ENCODE measurements at places on chromosomes 7 and 10. TPM values are rescaled to one million over a fixed set of nuclear protein-coding genes. Genes with fewer than 3 reads are reported as not detected.

The CNPY1 gene
- not detected for total RNA-seq

The VGF gene
- total RNA-seq: 0.90 TPM

The C10orf62 gene
- not detected for total RNA-seq

The H2BK1 gene
- total RNA-seq: not detected

The TUBAL3 gene
- total RNA-seq: 12.8 TPM

The MMD2 gene
- not detected for total RNA-seq

The GPR26 gene
- not detected for total RNA-seq

The RAB19 gene
- total RNA-seq: 22.7 TPM

The EMX2 gene
- total RNA-seq: not detected

The CRHR2 gene
- total RNA-seq: 0.16 TPM

The DNAJC12 gene
- total RNA-seq: 6.9 TPM

The UCMA gene
- not detected for total RNA-seq

The TRA2A gene
- 73.2 TPM for total RNA-seq

The FOXI2 gene
- 0.08 TPM for total RNA-seq

The POU6F2 gene
- not detected for total RNA-seq

The HOXA11 gene
- total RNA-seq: 3.7 TPM

The MYL7 gene
- not detected for total RNA-seq

The TAC1 gene
- 2.2 TPM for total RNA-seq

The PDGFA gene
- total RNA-seq: 34.9 TPM

The RASA4B gene
- total RNA-seq: 30.0 TPM

The KCTD7 gene
- 6.1 TPM for total RNA-seq

The ADCYAP1R1 gene
- total RNA-seq: 0.90 TPM

The BLNK gene
- total RNA-seq: 24.0 TPM

The SUN3 gene
- not detected for total RNA-seq

The PDK4 gene
- 27.6 TPM for total RNA-seq
